ENCODE measurements at places on chromosomes 6 and 20.

GRCh38 chr6:56517155-56517745 lies 125.4 kb downstream of the DST start:
- DNase-seq, result no peak

DNA sequence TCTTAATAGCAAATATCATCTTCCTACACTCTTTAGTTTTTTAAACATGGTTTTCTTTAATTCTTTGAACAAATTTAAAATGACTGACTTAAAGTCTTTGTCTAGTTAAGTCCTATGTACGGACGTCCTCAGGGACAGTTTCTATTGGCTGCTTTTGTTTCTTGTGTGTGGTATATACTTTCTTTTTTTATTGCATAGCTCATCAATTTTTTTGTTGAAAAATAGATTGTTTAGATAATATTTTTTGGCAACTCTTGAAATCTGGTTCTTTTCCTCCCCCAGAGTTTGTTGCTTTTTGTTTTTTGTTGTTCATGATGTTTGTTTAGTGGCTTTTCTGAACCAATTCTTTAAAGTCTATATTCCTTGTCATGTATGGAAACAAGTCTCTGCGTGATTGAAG lies 479.8 kb downstream of the PREX1 start:
- no peak for DNase-seq

DNA sequence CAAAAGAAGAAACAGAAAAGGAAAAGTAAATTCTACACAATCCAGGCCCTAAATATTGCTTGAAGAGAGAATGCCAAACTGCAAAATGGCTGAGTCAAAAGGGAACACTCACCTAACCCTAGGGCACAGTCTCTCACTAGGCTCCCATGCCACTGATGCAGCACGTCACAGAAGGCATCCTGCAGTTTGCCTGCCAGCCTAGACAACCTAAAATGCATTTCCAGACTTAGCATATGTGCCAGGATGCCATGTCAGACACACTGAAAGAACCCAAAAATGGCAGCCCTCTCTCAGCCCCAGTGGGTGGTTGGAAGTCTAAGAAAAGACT lies 10.6 kb upstream of the SIRPD start:
- no peak for DNase-seq

DNA sequence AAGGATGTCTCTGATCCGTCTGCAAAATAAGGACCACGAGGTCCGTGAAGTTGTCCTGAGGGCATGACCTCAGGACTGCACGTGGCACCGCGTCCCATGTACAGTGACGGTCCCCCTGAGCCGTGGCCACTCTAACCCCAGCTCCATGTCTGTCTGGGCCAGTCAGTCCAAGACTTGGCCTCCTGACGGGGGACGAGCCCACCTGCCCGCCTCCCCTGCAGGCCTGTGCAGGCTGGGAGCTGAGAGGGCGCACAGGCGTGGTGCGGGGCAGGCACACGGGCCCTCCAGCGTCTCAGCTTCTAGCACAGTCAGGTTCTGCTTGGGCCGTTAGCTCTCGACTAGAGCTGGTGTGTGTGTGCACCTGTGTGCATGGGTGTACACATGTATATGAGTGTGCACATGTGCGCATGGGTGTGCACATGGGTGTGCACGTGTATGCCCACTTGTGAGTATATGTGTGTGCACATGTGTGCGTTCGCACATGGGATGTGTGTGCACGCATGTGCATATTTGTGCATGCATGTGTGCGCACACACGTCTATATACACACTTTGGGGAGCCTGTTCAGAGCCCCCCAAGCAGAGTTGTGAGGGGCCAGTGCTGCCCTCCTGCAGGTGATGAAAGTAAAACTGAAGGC lies 307.0 kb downstream of the TAF4 start:
- DNase-seq, result no peak

GRCh38 chr6:156174031-156174890 lies 602.9 kb upstream of the ARID1B start:
- DNase-seq, result no peak

- DNase-seq, result peak; percentile 68
These were observed 43.8 kb downstream of the MDFI start for GRCh38 chr6:41682056-41682477.

DNA sequence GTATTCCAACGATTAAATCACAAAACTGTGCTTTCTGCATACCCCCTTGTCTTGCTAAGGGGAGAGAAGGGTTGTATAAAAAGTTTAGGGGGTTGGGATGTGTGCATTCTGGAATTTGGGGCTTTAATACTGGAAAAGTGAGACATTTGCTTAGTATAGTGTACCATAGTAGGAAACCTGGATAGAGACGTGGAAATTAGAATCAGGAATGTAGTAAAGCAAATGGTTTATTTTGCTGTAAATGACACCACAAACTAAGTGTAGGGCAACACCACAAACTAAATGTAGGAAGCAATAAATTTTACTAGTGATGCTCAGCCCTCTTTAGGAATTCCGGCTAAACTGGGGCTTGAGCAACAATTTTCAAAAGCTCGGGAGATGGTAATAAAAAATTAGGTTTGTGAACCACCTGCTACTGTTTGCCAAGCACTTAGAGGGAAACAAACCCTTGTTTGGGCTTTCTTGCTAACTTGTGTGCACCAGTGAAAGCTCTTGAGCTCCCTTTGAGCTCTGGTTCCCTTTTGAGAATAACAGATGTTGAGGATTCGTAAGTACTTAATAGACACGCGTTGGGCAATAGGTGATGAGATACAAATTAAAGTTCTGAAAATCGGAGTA lies 13.8 kb downstream of the BRD2 start:
- DNase-seq, result no peak

DNA sequence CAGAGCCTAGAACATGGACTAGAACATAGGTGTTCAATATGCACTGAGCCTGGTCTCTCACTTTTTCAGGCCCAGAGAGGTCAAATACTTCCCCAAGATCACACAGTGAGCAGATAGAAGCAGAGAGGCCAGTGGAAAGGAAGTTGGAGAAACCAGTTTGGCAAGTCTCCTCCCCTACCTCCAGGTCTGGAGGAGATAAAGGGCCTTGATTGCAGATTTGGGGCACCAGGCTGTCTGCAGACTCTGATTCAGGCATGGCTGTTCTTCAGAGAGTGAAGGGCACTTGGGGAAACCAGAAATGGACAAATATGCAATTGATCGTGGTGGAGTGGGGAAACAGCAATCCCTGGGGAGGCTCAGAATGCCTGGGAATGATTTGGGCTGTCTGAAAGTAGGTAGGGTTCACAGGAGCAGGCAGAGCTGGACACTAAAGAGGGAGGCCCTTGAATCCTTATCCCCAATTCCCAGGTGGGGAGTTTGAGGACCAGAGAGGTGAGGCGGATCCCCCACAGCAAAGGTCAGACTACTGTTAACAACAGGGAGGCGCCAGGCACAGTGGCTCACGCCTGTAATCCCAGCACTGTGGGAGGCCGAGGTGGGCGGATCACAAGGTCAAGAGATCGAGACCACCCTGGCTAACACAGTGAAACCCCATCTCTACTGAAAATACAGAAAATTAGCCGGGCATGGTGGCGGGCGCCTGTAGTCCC lies 2.3 kb downstream of the PEDS1 start:
- DNase-seq, result no peak

DNA sequence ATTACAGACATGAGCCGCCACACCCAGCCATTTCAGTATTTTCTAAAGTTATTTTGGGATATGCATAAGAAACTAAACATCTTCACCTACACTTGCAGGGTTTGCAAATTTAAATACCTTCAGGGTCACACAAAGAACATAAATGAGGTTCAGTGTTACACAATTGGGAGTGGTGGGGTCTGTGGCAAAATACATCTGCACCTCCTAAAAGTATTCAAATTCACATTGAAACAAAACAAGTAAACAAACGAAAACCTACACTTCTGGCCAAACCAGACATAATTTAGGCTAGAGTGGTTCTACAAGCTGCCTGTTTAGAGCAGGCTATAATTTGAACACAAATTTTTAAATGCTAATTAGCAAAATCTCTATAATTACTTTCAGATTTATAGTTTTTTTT lies 34.6 kb downstream of the MAPK14 start:
- DNase-seq, result no peak

GRCh38 chr6:167995731-167996151 lies 1.7 kb upstream of the KIF25 start:
- DNase-seq, result no peak

DNA sequence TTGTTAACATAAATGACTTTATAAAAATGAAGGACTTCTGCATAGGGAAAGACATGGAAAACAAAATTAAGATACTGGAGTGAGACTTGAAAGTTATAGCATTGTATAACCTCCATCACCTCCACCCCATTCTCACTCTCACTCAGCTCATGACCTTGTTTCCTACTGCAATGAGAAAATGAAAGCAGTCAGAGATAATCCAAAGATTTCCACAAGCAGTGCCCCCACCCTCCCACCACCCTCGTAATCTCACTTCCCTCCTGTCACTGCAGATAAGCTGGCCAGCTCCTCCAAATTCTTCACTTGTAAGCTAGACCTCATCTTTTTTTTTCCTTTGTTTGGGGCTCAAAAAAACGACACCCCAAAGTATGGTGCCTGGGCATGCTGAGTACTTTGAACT lies 52.9 kb upstream of the PROKR2 start:
- DNase-seq, result no peak

DNA sequence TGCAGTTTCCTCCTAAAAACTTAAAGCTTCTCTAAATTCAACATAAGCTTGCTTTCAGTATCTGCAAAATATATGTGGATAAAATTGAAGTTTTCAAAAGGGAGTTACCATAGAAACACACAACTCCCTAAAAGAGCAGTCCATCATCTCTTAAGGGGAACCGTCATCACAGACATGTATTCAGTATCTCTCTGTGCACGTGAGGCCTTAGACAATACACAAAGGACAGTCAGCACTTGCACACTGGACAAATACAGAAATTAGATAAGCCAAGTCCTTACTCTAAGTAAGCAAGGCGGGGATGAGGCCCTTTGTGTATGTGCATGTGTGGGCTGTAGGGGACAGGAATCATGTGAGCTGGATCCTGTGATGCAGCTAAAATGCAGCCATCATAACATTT lies 136.6 kb downstream of the BACH2 start:
- DNase-seq, result no peak

- DNase-seq, result no peak
These were observed 59.7 kb upstream of the MYB start for GRCh38 chr6:135121434-135121833.

DNA sequence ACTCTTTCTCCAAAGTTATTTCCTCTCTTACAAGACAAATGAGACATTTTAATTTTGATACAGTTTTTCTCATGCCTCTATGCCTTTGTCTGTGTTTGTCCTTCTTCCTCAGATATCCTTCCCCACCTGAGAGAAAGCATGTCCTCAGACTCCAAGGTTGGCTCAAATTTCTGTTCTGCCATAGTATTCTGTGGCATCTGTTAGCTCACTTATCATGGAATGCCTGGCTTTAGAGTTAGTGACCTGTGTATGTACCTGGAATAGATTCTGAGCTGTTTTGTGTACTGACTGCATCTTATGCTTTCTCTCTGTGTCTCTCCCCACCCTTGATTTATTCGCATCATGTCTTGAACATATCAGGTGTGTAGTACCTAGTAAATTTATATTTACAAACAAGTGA lies 90.0 kb downstream of the CENPW start:
- no peak for DNase-seq

DNA sequence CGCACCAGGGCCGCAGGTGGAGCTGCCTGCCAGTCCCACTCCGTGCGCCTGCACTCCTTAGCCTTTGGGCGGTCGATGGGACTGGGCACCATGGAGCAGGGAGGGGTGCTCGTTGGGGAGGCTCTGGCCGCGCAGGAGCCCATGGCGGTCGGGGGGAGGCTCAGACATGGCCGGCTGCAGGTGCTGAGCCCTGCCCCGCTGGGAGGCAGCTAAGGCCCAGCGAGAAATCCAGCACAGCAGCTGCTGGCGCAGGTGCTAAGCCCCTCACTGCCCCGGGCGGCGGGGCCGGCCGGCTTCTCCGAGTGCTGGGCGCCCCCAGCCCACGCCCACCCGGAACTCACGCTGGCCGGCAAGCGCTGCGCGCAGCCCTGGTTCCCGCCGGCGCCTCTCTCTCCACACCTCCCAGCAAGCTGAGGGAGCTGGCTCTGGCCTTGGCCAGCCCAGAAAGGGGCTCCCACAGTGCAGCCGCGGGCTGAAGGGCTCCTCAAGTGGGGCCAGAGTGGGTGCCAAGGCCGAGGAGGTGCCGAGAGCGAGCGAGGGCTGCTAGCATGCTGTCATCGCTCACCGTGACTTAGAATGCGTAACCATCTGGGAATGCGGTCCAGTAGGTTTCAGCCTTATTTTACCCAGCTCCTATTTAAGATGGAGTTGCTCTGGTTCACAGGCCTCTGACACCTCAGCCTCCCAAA lies 77.3 kb downstream of the C6orf52 start:
- no peak for DNase-seq

- DNase-seq, result no peak
These were observed 577 bp upstream of the SCAND1 start for GRCh38 chr20:35954907-35955251.

DNA sequence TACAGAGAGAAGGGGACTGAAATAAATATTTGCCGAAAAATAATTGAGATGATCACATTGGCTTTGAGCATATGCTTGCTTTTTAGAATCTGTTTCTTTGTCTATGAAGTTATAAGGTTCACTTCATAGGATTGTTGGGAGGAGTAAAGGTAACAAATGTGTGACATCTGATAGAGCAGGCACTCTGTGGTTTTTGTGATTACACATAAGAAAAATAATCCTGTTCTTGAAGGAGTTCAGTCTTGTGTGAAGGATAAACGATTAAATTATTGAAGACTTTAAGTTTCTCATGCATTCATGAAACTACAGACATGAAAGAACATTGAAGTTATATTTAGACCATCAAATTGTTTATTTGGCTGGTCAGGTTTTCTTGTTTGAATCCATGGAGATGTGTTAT lies 45.0 kb downstream of the QKI start:
- DNase-seq, result no peak

DNA sequence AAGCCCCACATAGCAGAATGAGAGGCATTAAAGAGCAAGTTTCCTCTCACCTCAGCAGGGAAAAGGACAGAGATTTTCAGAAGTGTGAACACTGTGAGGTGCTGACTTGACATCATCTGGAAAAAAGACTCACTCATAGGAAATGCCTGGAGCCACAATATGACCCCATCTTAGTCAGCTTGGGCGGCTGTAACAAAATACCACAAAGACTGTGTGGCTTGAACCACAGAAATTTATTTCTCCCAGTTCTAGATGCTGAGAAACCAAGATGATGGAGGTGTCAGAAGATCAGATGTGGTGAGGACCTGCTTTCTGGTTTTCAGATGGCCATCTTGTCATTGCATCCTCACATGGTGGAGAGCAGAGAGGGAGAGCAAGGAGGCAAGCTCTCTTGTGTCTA lies 253.1 kb downstream of the ADGB start:
- no peak for DNase-seq
